ENCODE measurements at places on chromosomes 11 and 22.

- DNase-seq = no peak
Measured at GRCh38 chr11:60951606-60951903, 421 bp downstream of the SLC15A3 start.

GRCh38 chr11:297586-298405, 1.5 kb downstream of the IFITM5 start:
- no peak for DNase-seq

- no peak for DNase-seq
Measured at GRCh38 chr11:119087747-119088241, 3.1 kb downstream of the HMBS start.

GRCh38 chr11:100932474-100933100, 197.0 kb downstream of the PGR start:
- no peak for DNase-seq

GRCh38 chr22:29074276-29074772, 1.5 kb downstream of the KREMEN1 start:
- no peak for DNase-seq

- no peak for DNase-seq
Measured at GRCh38 chr11:16169541-16169940, 186.8 kb downstream of the SOX6 start.

- DNase-seq = no peak
Measured at GRCh38 chr11:17294033-17294432, 17.5 kb downstream of the NUCB2 start.

- DNase-seq = no peak
Measured at GRCh38 chr22:50302564-50302963, 4.9 kb downstream of the PLXNB2 start.
